ENCODE measurements at places on chromosomes 5 and 9.

- H3K27me3 ChIP-seq: no peaks in the 10 kb centered on the region
- H3K4me1 ChIP-seq: no peaks in the 10 kb centered on the region
Observed at GRCh38 chr5:109619606-109620005, 70.1 kb upstream of the MAN2A1 start.

DNA sequence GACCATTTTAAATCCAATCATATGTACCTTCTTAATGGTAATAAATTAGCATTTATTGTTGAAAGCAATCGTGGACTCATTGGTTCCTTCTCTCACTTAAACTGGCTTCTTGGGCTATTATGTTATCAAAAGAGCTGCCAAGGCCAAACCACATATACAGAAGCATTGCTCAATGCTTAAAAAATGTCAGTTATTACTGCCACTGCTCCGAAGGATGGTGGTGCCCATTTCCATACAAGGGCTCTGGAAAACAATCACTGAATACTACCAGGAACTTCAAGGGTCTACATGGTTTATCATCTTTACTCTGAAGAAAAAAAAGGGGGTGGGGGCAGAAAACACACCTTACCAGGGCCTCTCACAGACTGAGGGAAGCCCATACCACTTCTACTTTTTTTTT is 104.3 kb downstream of the GNAQ start:
- no peak overlapping the region for H3K27ac ChIP-seq

- no peaks in the 10 kb centered on the region for H3K27me3 ChIP-seq
- no peaks in the 10 kb centered on the region for H3K4me1 ChIP-seq
- no peak overlapping the region for H3K27ac ChIP-seq
Observed at GRCh38 chr5:146653560-146653959, 137.6 kb upstream of the GPR151 start.

DNA sequence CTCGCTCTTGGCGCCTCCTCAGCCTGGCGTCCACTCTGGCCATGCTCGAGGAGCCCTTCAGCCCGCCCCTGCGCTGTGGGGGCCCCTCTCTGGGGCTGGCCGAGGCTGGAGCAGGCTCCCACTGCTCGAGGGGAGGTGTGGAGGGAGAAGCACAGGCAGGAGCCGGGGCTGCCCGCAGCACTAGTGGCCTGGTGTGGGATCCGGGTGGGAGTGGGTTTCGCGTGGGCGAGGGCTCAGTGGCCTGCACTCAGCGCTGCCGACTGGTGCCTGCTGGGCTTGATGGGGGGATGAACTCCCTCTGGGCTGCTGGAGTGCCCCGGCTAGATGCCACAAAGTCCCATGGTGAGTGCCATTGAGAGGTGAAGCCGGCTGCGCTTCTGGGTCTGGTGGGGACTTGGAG is 4.4 kb upstream of the HSPA4 start:
- peaks cover 13% of the 10 kb centered on the region for H3K4me1 ChIP-seq
- no peaks in the 10 kb centered on the region for H3K36me3 ChIP-seq
- H3K4me3 ChIP-seq: no peak overlapping the region
- H3K27me3 ChIP-seq: no peaks in the 10 kb centered on the region

- H3K36me3 ChIP-seq: peaks cover 8% of the 10 kb centered on the region
- H3K27ac ChIP-seq: peak overlapping the region; percentile 62
- no peaks in the 10 kb centered on the region for H3K27me3 ChIP-seq
- H3K4me3 ChIP-seq: peak overlapping the region; percentile 87
- DNase-seq: no peak
Observed at GRCh38 chr5:134112726-134113362, 1.6 kb upstream of the TCF7 start.

DNA sequence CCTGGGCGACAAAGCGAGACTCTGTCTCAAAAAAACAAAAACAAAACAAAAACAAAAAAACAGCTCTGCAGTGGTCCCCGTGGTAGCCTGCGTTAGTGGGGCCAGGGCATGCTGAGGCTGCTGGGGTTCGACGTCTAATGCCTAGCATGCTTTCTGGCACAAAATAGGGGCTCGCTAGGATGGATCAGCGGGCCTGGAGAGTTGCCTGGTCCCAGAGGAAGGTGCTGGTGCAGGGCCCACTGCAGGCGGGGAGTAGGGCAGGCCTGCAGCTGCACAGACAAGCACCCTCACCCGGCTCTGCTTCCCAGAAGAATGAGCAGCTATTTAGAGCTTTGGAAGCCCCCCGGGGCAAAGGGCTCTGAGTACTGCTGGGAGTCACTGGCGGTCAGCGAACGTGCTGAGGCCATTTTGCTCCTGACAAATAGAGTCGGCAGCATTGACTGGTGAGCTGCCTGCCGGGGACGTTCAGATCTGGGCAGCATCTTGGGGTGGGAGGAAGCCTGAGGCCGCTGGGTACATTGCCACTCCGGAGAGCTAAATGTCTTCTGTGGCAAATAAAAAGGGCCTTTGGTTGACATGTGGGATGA is 126.7 kb downstream of the OLFM1 start:
- H3K4me1 ChIP-seq: no peaks in the 10 kb centered on the region
- no peak overlapping the region for H3K27ac ChIP-seq
- DNase-seq: no peak
- H3K27me3 ChIP-seq: no peaks in the 10 kb centered on the region

GRCh38 chr9:90611121-90611520 is 31.5 kb downstream of the DIRAS2 start:
- no peaks in the 10 kb centered on the region for H3K27me3 ChIP-seq
- H3K36me3 ChIP-seq: no peaks in the 10 kb centered on the region
- no peaks in the 10 kb centered on the region for H3K4me1 ChIP-seq
- DNase-seq: no peak
- H3K27ac ChIP-seq: no peak overlapping the region
- no peak overlapping the region for H3K4me3 ChIP-seq

DNA sequence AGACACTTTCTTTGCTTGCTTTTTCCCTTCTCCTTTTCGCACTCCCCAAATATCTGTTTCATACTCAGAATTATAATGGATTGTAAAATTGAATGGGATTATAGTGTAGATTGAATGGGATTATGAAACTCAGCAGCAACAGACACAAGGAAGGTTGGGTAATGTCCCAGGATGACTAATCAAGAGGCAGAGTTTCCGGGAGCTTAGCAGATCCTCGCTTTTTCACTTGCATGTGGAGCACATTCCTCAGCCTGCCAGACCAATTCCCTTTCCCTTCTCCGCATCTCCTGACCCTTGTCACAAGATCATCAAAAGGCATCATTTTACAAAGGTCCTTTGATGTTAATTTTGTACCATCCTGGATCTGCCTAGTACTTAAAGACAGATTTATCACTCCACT is 55.1 kb upstream of the SLC1A1 start:
- H3K27ac ChIP-seq: no peak overlapping the region
- H3K4me3 ChIP-seq: no peak overlapping the region
- no peaks in the 10 kb centered on the region for H3K4me1 ChIP-seq
- H3K36me3 ChIP-seq: no peaks in the 10 kb centered on the region
- no peak for DNase-seq

- no peak overlapping the region for H3K4me3 ChIP-seq
- DNase-seq: no peak
- no peaks in the 10 kb centered on the region for H3K36me3 ChIP-seq
- H3K27me3 ChIP-seq: peaks cover 5% of the 10 kb centered on the region
Observed at GRCh38 chr5:2981035-2981434, 229.6 kb upstream of the IRX2 start.

DNA sequence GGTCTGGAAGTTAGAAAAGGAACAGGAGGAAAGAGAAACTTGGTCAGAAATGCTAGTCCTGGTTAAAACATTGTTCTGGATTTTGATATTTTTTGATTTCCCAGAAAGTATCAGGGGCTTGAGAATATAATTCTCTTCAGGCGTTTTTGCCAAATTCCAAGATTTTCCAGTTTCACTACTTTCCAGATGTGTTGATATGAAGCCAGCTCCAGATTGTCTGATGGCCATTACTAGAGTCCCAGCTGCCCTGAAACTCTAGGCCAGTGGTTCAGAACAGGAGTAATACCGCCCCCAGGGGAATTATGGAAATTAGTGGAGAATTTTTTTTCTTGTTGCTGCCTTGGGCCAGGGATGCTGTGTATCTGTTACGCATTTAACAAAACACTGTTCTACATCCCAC is 88.6 kb downstream of the KCNN2 start:
- no peaks in the 10 kb centered on the region for H3K27me3 ChIP-seq
- no peak overlapping the region for H3K4me3 ChIP-seq
- DNase-seq: no peak
- peaks cover 2% of the 10 kb centered on the region for H3K4me1 ChIP-seq
- H3K36me3 ChIP-seq: no peaks in the 10 kb centered on the region

- H3K4me3 ChIP-seq: no peak overlapping the region
- H3K27ac ChIP-seq: no peak overlapping the region
- H3K27me3 ChIP-seq: no peaks in the 10 kb centered on the region
- no peak for DNase-seq
Observed at GRCh38 chr5:79973511-79973910, 17.6 kb downstream of the MTX3 start.

DNA sequence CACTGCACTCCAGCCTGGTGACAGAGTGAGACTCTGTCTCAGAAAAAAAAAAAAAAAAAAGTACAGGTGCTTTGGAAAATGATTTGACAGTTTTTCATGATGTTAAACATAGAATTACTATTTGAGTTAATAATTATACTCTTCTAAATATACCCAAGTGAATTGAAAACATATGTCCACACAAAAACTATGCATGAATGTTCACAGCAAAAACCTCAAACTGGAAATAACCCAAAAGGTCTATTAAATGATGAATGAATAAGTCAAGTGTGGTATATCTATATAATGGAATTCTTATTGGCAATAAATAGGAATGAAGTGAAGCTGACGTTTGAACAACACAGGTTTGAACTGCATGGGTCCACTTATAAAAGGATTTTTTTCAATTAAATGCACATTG is 207.2 kb upstream of the DAB2 start:
- no peak for DNase-seq
- H3K4me3 ChIP-seq: no peak overlapping the region

DNA sequence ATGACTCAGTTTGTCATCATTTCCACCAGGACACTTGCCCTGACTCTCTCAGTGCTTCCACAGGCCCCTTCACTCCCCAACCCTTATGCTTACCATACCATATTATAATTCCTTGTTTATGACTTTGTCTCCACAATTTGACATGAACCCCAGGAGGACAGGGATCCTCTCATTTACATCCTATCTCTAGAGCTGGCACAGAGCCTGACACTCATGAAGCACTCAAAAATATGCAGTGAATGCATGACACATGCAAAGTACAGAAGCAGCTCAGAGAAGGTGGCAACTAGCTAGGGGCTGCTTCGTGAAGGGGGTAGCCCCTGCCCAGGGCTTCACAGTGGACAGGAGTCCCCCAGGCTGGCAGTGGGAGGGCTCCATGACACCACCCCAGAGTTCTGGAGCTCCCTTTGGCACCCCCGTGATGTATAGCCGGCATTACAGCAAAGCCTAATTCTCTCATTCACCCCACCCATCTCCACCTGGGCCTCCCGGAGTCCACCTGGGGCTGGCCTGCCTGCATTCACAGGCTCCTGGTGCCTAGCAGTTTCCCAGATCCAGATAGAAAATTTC is 112.0 kb upstream of the SPOCK1 start:
- no peaks in the 10 kb centered on the region for H3K36me3 ChIP-seq
- DNase-seq: no peak
- no peak overlapping the region for H3K27ac ChIP-seq

- no peak overlapping the region for H3K27ac ChIP-seq
- H3K27me3 ChIP-seq: no peaks in the 10 kb centered on the region
- H3K36me3 ChIP-seq: no peaks in the 10 kb centered on the region
- DNase-seq: no peak
Observed at GRCh38 chr5:6805841-6806240, 92.6 kb downstream of the TENT4A start.

GRCh38 chr5:26833596-26833995 is 204.8 kb downstream of the CDH9 start:
- DNase-seq: no peak
- H3K4me3 ChIP-seq: no peak overlapping the region
- H3K27me3 ChIP-seq: no peaks in the 10 kb centered on the region
- no peaks in the 10 kb centered on the region for H3K4me1 ChIP-seq

DNA sequence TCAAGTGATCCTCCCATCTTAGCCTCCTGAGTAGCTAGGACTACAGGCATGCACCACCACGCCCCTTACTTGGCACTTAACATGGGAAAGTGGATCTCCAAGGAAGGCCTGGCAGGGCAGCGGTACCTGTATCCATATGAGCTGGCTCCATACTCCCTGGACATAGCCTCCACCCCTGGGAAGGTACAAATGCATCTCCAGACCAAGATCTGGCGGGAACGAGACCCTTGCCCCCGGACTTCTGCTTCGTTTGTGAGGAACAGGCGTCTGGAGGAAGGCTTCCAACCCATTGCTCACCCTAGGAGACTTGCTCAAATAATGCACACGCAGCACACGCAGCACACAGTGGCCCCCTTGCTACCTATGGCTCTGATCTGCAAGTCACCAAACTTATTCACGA is 55.2 kb downstream of the CRB2 start:
- DNase-seq: no peak
- no peaks in the 10 kb centered on the region for H3K4me1 ChIP-seq
- H3K4me3 ChIP-seq: no peak overlapping the region
- no peaks in the 10 kb centered on the region for H3K27me3 ChIP-seq
- peaks cover 8% of the 10 kb centered on the region for H3K36me3 ChIP-seq

GRCh38 chr9:98185021-98185567 is 7.3 kb downstream of the CORO2A start:
- DNase-seq: no peak
- H3K27ac ChIP-seq: no peak overlapping the region
- no peak overlapping the region for H3K4me3 ChIP-seq
- no peaks in the 10 kb centered on the region for H3K4me1 ChIP-seq

GRCh38 chr5:80541392-80541791 is 28.7 kb downstream of the ANKRD34B start:
- no peak overlapping the region for H3K27ac ChIP-seq
- no peak overlapping the region for H3K4me3 ChIP-seq
- no peak for DNase-seq
- H3K27me3 ChIP-seq: no peaks in the 10 kb centered on the region

DNA sequence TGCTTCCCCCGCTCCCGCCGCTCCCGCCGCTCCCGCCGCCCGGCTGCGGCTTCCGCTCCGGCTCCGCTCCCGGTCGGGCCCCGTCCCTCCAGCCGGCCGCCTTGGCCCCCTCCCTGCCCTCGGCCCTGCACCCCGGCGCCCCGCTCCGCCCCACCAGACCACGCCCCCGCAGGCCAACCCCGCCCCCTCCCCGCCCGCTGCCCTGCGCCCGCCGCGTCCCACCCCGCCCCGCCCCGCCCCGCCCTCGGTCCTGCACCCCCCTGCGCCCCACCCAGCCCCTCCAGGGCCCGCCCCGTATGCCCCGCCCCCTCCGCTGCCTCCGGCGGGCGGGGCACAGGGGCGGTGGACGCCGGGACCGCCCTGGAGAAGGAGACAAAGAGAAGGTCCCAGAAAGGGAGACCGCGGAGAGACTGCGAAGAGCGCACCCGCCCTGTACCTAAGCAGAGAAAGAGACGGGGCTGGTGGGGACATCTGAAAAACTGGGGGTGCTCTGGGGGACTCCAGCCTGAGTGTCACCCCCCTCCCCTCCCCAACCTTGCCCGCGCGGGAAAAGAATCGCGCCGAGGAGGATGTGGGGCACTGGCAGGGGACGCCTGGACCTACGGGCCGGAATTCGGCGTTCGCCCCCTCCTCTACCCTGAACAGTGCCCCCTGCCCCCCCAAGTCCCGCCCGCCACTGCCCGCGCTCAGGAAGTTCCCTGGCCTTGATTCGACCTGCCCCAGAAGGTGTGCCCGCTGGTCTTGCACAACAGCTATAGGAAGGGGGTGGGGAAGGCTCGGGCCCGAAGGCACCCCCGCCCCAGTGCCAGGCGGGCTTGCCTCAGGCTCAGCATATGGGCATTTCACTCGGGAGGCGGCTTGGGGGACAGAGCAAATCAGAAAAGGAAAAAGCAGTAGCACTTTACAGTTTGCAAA is 42.8 kb upstream of the STXBP1 start:
- H3K36me3 ChIP-seq: no peaks in the 10 kb centered on the region
- H3K4me1 ChIP-seq: peaks cover 37% of the 10 kb centered on the region
- peak; percentile 57 for DNase-seq
- no peaks in the 10 kb centered on the region for H3K27me3 ChIP-seq

GRCh38 chr5:58786711-58787303 is 203.9 kb downstream of the RAB3C start:
- no peak overlapping the region for H3K4me3 ChIP-seq
- H3K27ac ChIP-seq: no peak overlapping the region
- no peak for DNase-seq
